ENCODE measurements at places on chromosomes 12 and 14. TPM values are rescaled to one million over a fixed set of nuclear protein-coding genes. Genes with fewer than 3 reads are reported as not detected.

DNA sequence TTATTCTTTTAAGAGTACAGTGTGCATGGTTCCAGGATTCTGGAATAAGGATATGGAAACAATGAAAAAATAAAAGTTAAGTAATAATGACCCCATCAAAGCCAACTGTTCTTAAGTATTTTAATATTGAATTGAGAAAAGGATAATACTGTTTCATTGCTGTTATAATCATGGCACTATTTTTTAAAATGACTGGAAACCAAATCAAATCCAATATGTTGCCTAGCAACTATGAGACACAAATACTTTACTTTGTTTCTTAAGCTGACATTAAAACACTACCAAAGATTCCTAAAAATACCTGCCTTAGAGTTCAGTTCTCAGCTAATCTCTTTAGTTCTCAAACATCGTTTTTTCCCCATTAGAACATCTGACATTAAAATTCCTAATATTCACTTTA is 66.4 kb upstream of the OTOGL start:
- no peak for DNase-seq
- no peaks in the 10 kb centered on the region for H3K4me1 ChIP-seq
- no peak overlapping the region for H3K4me3 ChIP-seq
- H3K36me3 ChIP-seq: no peaks in the 10 kb centered on the region
- H3K27me3 ChIP-seq: peaks cover 6% of the 10 kb centered on the region
- no peak overlapping the region for H3K27ac ChIP-seq

GRCh38 chr12:49689785-49690184 is 17.4 kb downstream of the FMNL3 start:
- no peak for DNase-seq
- no peaks in the 10 kb centered on the region for H3K36me3 ChIP-seq
- no peak overlapping the region for H3K4me3 ChIP-seq

DNA sequence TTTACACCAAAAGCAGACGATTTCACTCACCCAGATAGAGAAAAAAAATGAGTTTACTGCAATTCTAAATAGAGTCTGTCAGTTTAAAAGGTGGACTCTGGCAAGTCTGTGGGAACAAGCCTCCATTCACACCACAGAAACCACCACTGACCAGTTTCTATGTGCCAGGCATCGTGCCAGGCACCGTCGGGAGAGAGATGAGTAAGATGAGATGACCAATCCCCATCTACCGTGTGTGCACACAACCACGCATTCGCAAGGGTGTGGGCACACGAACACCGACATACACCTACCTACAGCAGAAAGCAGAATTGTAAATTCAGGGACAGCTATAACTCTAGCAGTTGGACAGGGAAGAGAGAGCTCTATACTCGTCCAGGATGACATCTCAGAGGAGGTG is 58.3 kb downstream of the PRIMA1 start:
- DNase-seq: no peak
- no peak overlapping the region for H3K4me3 ChIP-seq
- no peaks in the 10 kb centered on the region for H3K36me3 ChIP-seq
- no peak overlapping the region for H3K27ac ChIP-seq
- no peaks in the 10 kb centered on the region for H3K4me1 ChIP-seq
- H3K27me3 ChIP-seq: peaks cover 3% of the 10 kb centered on the region

- no peak overlapping the region for H3K4me3 ChIP-seq
- H3K4me1 ChIP-seq: peaks cover 45% of the 10 kb centered on the region
- peak; percentile 28 for DNase-seq
- H3K27ac ChIP-seq: peak overlapping the region; percentile 79
Measured at GRCh38 chr12:728781-729180, 23.6 kb upstream of the WNK1 start.

GRCh38 chr14:63781686-63782085 is 53.8 kb upstream of the SGPP1 start:
- H3K27ac ChIP-seq: no peak overlapping the region
- DNase-seq: no peak
- H3K4me1 ChIP-seq: no peaks in the 10 kb centered on the region
- peaks cover 5% of the 10 kb centered on the region for H3K27me3 ChIP-seq
- no peak overlapping the region for H3K4me3 ChIP-seq
- H3K36me3 ChIP-seq: no peaks in the 10 kb centered on the region

DNA sequence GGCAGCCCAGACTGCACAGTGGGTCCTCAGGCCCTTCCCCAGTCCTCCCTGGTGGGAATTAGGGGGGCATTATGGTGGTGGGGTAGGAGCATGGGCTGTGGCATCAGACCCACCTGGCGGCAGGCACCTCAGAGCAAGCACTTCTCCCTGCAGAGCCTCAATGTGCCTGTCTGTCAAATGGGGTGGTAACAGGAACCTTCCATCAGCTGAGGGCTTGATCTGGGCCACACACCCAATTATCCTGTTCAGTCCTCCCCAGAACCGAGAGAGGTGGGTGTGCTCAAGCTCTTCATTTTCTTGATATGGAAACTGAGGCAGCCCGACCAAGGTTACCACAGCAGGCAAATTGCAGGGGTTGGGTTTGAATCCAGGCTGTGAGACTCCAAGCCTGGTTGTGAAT is 38.4 kb downstream of the MVK start:
- no peak for DNase-seq
- peaks cover 4% of the 10 kb centered on the region for H3K4me1 ChIP-seq
- H3K36me3 ChIP-seq: no peaks in the 10 kb centered on the region
- no peak overlapping the region for H3K27ac ChIP-seq
- peaks cover 27% of the 10 kb centered on the region for H3K27me3 ChIP-seq

DNA sequence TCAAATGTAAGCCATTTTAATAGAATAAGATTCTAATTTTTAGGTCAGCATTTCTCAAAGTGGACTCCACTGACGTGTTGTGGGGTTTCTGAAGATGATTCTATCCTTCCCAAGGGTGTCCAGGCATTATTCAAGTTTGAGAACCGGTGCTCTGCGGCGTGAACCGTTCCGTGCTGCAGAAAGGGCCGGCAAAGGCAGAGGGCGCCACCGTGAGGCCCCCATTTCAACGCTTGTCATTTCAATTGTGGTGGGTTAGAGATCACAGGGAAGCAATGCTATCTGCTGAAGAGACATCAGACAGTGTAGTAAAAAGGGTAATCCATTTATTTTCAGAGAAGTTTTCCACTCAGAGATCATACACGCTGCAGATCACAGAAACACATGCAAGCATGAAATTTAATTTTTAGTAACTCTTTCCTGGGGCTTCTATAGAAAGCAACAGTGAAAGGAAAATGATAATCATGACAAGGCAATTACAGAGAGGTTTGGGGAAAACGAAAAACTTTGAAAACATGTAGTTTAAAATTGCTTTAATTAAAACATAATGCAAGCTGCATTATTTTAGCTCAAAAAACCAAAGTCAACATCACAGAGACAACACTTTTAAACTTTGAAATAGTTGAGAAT is 201.7 kb downstream of the EXOC5 start:
- H3K27ac ChIP-seq: no peak overlapping the region
- DNase-seq: peak; percentile 38
- no peaks in the 10 kb centered on the region for H3K4me1 ChIP-seq
- no peaks in the 10 kb centered on the region for H3K36me3 ChIP-seq
- peaks cover 22% of the 10 kb centered on the region for H3K27me3 ChIP-seq

DNA sequence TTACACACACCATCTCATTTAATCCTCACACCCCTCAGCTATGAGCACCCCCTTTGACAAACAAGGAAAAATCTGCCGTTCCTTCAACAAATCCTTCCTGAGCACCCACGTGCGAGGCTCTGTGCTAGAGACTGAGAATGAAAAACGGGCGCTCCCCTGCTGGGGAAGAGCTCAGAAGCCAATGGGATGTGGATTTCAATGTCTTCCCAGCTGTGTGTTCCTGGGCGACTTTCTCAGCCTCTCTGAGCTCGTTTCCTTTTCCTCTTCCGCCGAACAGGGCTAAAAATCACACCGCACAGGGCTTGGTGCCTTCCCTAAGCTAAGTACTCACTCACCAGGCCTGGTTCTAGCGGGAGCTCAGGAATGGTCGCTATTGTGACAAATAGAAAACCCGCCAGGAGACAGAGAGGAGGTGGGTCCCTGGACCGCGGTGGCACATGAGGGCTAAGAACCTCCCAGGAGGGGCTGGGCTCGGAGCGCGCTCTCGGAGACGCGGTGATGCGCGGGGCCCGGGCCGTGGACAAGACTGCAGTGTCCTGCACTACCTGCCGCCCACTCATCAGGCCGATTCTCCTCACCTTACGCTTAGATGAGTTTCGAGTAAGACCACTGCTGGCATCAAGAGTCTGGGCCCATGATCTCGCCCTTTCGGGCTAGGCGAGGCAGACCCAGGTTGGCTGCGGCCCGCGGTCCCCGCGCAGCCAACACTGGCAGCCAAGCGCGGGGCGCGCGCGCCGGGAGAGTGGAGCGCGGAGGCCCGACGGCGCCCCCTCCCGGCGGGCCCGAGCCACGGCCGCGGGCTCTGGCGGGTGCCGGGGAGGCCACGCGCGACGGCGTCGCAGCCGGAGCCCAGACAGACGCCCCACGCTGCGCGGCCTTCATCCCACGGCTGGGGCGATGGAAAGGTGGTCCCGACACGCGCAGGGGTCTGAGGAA is 17.0 kb downstream of the ZDHHC22 start:
- peaks cover 40% of the 10 kb centered on the region for H3K27me3 ChIP-seq
- peaks cover 2% of the 10 kb centered on the region for H3K36me3 ChIP-seq
- no peak overlapping the region for H3K27ac ChIP-seq
- peak overlapping the region; percentile 76 for H3K4me3 ChIP-seq
- peaks cover 43% of the 10 kb centered on the region for H3K4me1 ChIP-seq
- DNase-seq: peak; percentile 76

DNA sequence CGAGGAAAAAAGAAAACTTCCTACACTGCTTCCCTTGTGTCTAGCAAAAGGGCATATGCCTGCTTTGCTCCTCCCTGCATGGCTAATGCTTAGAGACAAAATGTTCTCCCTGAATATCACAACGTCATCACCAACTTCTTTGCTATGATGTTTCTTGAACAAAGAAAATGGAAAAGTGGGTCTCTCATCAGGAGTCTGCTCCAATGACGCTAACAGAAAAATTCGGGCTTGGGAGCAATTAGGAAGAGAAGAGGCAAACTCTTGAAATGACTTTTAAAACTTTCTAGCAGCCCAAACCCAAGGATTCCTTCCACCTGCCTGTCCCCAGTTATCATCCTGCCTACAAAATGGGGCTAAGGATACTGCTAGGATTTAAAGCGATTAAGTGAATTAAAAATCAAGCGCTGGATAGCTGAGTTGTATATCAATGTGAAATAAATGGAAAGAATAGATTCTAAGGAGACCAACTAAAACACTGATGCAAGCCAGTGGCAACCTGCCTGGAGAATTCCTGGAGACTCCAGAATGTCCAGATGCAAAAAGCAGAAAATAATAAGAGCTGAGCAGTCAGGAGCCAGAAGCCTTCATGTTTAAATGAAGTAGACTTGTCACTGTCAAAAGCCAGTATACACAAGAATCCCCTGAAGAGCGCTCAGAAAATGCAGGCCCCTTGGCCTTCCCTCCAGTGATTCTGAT is 183.8 kb downstream of the DPF3 start:
- no peak overlapping the region for H3K4me3 ChIP-seq
- H3K36me3 ChIP-seq: peaks cover 35% of the 10 kb centered on the region

DNA sequence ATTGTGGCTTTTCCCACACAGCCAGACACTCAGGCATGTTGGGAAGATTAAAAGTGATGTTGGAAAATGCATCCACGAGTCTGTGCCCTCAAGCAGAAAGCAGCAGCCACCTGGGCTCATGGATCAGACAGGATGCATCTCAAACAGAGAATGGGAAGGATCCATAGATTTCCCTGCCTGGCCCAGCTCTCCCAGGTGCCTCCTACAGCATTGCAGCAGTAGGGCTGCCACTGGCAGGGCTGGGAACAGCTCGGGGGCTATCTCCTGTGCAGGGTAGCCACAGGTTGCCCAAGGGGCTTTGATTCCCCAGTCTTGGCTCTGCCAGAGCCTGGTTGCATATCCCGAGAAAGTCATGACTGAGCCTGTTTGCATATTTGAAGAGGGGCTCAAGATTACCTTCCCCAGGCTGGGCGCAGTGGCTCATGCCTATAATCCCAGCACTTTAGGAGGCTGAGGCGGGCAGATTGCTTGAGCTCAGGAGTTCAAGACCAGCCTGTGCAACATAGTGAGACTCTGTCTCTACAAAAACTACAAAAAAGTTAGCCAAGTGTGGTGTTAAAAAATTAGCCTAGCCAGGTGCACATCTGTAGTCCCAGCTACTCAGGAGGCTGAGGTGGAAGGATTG is 19.5 kb downstream of the C14orf132 start:
- DNase-seq: peak; percentile 5
- H3K27ac ChIP-seq: no peak overlapping the region
- H3K4me1 ChIP-seq: no peaks in the 10 kb centered on the region

DNA sequence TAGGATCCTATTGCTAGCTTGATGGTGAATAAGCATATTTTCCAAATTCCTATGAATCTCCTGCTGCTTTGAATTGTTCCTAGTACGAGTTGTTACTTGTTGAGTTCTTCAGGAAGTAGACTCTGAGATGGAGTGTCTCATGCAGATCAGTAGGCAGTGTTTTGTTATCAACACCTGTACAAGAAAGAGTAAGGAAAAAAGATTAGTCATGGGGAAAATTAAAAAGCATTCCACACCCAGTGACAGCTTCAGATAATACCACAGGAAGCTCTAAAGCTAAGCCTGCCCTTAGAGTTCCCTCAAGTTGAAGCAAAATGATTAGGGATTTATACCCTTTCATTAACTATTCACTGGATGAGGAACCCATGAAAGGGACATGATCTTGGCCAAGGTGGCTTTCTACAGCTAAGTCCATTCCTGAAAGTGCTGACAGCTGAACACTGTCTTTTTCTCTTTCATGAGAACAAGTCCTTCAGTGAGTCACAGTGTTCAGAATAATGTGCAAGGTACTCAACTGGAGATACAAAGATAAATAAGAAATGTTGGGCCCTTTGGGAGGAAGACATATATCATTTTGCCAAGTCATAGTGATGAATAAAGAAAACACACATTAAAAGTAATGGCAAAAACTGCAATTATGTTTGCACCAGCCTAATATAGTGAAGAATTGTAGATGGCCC is 49.1 kb downstream of the CCER1 start:
- H3K27me3 ChIP-seq: no peaks in the 10 kb centered on the region
- no peak overlapping the region for H3K27ac ChIP-seq
- DNase-seq: no peak

- H3K27me3 ChIP-seq: no peaks in the 10 kb centered on the region
- H3K27ac ChIP-seq: no peak overlapping the region
- DNase-seq: no peak
- no peaks in the 10 kb centered on the region for H3K36me3 ChIP-seq
- H3K4me1 ChIP-seq: no peaks in the 10 kb centered on the region
Measured at GRCh38 chr14:98871796-98872195, 400.2 kb downstream of the BCL11B start.

Gene IGFBP6
- total RNA-seq: 0.38 TPM

Gene AHNAK2
- total RNA-seq: not detected

Gene TUNAR
- total RNA-seq: not detected

Gene RAD9B
- 2.0 TPM for total RNA-seq

Gene CDKN3
- 76.3 TPM for total RNA-seq

Gene OVCH1
- total RNA-seq: not detected

Gene CCND2
- total RNA-seq: 389 TPM

Gene GRIN2B
- total RNA-seq: not detected

Gene B4GALNT3
- 0.68 TPM for total RNA-seq

Measured in activated CD4-positive, alpha-beta memory T cell treated with anti-CD3 and anti-CD28 coated beads, Interleukin-2, amount 10 ng/mL, durations not matched to agents 7 days and 5 days (primary cell).